Stomach (tissue), 19 donors: ENCODE measurements at places on chromosomes 12 and 14.

GRCh38 chr12:64826234-64826633 is 1.8 kb downstream of the TBC1D30 start:
- peak; percentile 91 for DNase-seq

GRCh38 chr12:37565112-37565511 is 751.5 kb upstream of the ALG10B start:
- DNase-seq = no peak

GRCh38 chr14:30218907-30219306 is 291.3 kb upstream of the PRKD1 start:
- DNase-seq = no peak

DNA sequence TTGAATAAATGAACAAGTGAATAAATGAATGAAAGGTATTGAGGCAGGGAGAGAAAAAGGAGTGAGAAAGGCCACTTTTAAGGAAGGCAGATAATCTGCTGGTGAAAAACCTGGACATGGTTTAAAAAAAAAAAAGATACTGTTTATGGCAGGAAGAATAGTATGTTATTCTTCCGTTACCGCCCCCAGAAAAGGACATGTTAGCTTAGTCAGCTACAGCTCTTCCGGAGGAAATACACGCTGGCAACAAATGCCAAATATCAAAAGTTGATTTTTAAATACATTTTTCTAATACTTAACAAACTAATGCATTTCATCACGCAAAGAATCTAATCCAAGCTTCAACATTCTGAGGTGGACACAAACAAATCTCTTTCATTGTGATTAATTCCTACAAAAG is 43.2 kb downstream of the SLC5A8 start:
- DNase-seq = no peak

GRCh38 chr12:27866373-27867101 is 86.5 kb upstream of the MANSC4 start:
- peak; percentile 13 for DNase-seq

- DNase-seq = no peak
These were observed 14.1 kb upstream of the SLC25A3 start for GRCh38 chr12:98579347-98579746.

DNA sequence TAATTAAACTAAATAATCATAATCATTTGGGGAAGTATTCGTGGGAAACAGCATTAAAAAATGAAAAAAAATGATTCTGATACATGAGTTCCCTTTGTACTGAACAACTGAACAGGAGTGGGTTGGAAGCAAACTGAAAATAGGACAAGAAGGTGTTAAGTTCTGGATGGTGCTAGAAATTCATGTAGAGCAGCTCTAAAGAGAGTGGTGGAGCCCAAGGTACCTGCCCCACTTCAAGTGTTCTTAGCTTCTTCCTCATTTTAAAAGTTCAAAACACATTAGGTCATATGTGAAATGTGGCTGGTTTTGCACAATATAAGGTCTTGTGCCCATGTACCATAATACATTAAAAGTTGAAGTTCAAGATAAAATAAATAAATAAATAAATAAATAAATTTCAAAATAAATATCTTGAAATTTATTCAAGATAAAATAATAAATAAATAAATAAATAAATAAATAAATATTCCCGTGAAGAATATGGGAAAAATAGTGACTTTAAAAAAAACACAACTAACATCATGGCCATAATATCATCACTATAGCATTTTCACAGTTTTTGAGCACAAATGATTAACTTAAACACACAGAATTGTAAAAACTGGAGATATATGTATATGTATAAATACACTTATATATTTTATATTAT is 191.5 kb upstream of the PRKD1 start:
- no peak for DNase-seq

GRCh38 chr12:80598004-80598606 is 109.3 kb upstream of the MYF6 start:
- peak; percentile 49 for DNase-seq

GRCh38 chr12:129201029-129201428 is 347.8 kb downstream of the GLT1D1 start:
- DNase-seq = no peak

DNA sequence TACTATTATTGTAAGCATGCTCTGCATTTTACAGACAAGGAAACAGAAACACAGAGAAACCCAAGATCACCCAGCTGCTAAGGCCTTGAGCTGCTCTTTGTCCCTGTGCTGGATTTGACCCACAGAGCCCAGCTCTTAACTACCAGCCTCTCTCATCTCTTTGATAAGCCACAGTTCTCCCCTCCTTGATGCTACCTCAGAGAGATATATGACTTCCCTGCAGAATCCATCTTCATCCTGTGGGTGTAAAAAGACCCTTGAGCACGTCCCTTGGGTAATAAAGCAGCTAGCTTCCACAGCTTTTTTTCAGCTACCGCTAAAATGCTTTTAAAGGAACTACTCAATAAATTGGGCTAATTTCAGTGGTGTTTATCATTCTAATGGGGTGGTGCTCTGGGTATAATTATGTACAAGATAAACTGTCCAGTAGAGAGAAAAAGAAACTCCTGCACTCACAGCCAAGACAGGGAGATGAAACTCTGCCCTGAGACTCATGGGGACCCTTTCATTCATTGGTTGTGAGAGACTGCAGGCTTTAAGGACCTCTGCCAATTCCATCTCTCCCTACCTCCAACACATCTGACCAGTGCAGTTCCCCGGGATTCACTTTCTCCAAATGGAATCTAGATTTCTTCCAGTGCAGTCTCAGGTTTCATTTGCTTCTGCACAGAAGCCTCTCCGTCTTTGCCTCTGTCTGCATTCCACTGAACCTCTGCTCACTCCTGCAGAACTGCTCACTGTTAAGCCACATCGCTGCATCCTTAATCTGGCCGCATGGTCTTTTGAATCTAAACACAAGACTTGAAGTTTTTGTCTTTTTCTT is 24.7 kb upstream of the NTF3 start:
- DNase-seq = peak; percentile 34

GRCh38 chr12:90013409-90013808 is 304.8 kb upstream of the ATP2B1 start:
- no peak for DNase-seq

DNA sequence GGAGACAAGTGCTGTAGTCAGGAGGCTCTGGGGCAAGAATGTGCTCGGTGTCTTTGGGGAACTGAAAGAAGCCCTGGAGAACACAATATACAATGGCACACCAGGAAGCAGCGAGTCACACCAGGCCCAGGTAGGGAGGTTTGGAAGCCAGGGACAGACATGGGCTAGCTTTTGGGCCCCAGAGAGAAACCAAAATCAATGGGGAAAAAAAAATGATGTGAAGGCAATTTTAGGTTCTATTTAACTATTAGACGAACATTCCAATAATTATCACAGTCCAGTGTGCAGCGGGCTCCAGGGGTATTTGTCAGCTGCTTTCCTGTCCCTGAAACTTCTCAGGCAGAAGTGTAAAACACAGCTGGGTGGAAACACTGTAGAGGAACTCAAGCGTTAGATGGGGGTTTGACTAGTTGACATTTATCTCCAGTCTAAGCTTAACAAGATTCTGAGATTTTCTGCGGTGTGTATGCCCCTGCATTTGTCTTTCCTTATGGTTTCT is 21.8 kb upstream of the EGLN3 start:
- DNase-seq = no peak

GRCh38 chr14:51661504-51661903 is 9.8 kb downstream of the FRMD6 start:
- DNase-seq = no peak

- DNase-seq = no peak
These were observed 61.6 kb upstream of the PSMC1 start for GRCh38 chr14:90194706-90195105.

GRCh38 chr12:66786531-66787308 is 107.8 kb upstream of the GRIP1 start:
- DNase-seq = peak; percentile 21

DNA sequence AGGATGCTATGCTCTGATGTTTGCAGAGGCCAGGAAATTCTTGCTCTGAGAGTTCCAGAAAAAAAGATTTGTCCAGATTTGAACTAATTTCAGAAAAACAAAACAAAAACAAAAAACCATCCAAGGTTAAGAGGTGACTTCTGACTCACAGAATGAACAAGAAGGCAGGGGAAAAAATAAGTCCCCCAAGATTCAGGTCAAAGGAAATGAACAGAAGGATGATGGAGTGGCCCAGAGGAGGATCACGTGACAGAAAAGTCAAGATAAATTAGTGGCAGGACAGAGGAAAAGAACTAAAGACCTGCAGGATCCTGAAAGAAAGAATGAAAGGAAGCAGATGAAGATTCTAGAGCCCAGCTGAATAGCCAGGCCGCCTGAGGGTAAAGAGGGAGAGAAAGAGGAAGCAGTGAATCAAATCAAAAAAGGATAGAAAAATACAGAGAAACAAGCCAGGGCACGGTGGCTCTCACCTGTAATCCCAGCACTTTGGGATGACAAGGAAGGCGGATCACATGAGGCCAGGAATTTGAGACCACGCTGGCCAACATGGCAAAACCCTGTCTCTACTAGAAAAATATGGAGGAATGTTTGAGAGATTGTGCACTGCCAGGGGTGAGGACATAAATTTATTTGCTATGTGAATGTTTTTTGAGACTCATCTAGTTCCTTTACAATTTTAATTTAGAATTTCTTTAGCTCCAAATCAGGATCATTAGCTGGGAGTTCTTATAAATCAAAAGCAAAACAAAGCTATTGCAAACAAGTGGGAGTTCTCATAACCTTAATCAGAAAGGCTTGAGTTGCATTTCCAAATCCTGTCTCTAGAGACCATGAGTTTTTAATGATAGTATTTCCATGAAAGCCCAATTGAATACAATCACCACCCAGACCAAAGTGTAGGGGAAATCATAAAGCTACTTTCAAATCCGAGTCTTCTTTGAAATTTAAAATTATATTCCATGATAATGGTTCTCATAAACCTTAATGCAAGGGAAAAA is 217.1 kb upstream of the PLEKHG7 start:
- DNase-seq = no peak

- DNase-seq = no peak
These were observed 74.1 kb downstream of the ESR2 start for GRCh38 chr14:64220056-64220455.

GRCh38 chr14:93019367-93019843 is 96.3 kb downstream of the ITPK1 start:
- peak; percentile 60 for DNase-seq

GRCh38 chr12:30440826-30441602 is 254.7 kb downstream of the IPO8 start:
- no peak for DNase-seq

- DNase-seq = peak; percentile 72
These were observed 169.0 kb upstream of the EEA1 start for GRCh38 chr12:93098077-93098476.

DNA sequence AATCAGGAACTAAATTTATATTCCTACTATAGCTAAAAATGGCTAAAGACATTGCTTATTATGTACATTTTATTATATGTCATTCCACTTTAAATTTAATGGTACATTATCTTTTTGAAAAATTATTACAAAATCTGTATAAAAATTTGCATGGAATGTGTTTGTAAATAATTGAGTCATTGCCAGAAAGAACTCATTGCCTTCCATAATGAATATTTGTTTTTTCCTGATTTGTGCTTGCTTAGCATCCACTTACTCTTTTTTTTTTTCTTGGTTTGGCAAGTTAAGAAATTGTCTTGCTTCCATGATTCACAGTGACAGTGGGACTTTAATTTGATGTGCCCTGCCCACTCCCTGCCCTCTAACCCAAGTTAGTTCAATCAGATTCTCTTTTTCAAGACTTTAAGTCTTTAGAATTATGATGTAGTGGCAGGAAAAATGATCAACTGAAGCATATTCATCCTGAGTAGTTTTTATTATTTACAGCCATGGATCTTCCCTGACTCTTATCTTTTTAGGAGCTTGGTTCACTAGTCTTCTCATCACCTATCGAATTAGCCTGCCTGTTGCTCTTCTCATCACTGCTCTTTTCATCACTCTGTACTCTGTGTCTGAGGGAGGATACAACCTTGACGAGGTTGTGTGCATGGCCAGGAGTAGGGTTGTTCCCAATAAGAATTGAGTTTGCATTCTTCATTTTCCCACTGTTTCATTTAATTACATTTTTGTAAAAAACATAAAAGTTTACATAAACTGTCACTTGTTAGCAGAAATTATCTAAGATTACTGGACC is 442.0 kb downstream of the BTG1 start:
- no peak for DNase-seq

- no peak for DNase-seq
These were observed 83.4 kb downstream of the PDE3A start for GRCh38 chr12:20451761-20452160.

GRCh38 chr14:67170660-67171059 is 18.6 kb upstream of the GARIN2 start:
- no peak for DNase-seq

DNA sequence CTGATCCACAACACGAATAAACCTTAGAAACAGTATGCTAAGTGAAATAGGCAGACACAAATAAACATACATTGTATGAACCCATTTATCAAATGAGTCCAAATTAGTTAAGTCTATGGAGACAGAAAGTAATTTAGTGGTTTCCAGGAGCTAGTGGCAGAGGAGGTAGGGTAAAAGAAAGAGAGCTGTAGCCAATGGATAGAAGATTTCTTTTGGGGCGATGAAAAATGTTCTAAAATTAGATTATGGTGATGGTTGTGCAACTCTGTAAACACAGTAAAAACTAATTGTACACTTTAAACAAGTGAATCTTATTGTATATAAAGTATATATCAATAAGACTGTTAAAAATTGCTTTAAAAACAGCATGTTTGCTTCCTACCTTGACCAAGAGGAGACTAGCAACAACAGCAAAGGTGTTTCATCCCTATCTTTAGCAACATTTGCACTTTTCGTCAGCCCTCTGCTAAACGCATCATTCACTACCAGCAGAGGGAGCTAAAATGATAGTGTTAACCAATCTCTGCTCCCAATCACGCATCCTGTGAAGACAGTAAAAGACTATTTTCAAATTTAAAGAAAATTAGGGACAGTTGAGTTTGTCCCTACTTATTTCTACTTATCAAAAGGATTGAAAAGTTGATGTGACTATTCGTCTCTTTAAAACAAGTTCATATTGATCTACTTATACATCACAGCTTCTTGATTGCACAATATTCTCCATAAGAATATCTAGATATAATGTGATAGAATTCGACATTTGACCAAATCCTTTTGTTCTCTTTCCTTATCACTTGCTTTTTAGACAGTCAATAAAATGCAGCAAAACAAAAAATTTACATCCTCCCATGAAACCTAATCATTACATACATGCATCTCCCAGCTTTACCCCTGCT is 24.0 kb upstream of the LGR5 start:
- peak; percentile 78 for DNase-seq
